ENCODE measurements at places on chromosomes 6 and 20. TPM values are rescaled to one million over a fixed set of nuclear protein-coding genes. Genes with fewer than 3 reads are reported as not detected.
A peak's percentile ranks its signal among the peaks of the same experiment; 100 is the strongest.

GRCh38 chr6:148611213-148611612, 135.6 kb upstream of the UST start:
- H3K36me3 ChIP-seq = no peaks in the 10 kb centered on the region
- H3K4me1 ChIP-seq = no peaks in the 10 kb centered on the region
- H3K27me3 ChIP-seq = no peaks in the 10 kb centered on the region

GRCh38 chr6:161455848-161456247, 182.0 kb upstream of the AGPAT4 start:
- no peak overlapping the region for H3K4me3 ChIP-seq
- no peaks in the 10 kb centered on the region for H3K27me3 ChIP-seq
- DNase-seq = no peak
- H3K4me1 ChIP-seq = peaks cover 15% of the 10 kb centered on the region

DNA sequence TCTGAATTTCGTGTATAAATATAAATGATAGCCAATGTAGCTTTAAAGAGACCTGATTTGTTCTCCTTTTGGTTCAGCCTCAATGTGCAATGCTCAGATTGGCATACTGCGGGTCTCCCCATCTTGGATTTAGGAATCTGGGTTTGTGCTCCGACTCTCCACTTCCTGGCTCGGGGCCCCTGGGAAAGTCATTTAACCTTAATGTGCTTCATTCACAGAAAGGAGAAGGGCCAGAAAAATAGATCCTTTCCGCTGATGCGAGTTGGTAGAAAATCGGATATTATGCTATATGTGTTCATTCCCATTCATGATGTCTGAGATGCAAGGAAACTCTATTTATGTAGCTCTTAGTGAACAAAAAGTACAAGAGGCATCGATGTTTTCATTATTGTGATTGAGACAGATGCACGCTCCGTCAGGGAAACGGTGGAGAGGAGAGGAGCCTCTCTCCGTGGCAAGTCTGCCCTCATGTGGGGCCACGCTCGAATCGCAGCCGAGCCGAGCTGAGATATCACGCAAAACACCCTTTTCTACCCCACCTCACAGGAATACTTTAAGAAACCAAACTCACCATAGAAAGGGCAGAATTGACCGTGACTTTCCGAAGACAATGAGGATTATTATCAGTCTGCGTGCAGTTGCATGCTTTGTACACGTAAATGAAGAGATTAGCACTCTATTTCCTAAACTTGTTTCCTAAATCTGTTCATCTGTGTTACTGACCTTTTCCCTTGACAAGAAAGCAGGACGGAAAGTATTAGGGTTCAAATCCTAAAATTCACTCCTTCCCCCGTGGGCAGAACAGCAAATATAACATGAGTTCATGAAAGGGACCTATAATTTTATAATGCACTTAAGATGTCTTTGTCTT, 136.6 kb downstream of the COL9A1 start:
- no peak overlapping the region for H3K27ac ChIP-seq
- H3K4me1 ChIP-seq = no peaks in the 10 kb centered on the region
- no peaks in the 10 kb centered on the region for H3K36me3 ChIP-seq
- DNase-seq = peak; percentile 61
- H3K4me3 ChIP-seq = no peak overlapping the region

DNA sequence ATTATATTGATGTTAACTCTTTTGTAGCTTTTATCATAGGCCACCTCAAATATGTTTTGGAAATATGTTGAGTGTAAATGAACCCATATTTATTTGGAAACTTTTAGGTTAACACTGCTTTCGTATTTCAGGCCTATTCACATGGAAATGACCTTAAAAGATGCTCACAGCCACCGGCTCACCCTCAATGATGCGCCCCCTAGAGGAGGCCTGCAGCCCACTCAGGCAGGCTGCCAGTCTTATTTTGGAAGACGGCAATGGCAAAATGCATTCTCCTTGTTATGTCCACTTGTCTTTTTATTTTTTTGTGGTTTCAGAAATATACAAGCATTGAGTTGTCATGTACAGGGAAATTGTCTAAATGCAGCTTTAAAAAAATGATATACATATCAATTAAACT, 869.7 kb downstream of the PHF3 start:
- H3K27me3 ChIP-seq = no peaks in the 10 kb centered on the region
- H3K36me3 ChIP-seq = no peaks in the 10 kb centered on the region
- H3K4me3 ChIP-seq = no peak overlapping the region
- DNase-seq = peak; percentile 29

DNA sequence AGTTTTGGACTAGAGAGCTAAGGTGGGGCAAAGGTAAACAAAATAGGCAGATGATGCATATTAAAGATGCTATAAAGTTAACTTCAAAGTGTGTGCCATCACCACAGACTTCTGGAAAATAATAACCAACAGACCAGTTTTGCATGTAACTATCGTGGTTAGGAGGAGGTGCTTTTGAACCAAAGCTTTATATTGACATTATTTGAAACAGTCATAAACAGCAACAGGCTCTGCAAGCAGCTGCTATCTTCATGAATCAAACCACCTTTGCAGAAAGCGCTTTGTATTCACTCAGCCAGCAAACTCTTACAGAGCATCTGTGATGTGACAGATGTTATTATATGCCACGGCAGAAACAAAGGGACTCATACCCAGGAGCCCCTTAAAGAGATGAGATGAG, 81.9 kb downstream of the CRYBG1 start:
- no peak overlapping the region for H3K27ac ChIP-seq
- H3K36me3 ChIP-seq = no peaks in the 10 kb centered on the region
- DNase-seq = no peak
- peaks cover 38% of the 10 kb centered on the region for H3K27me3 ChIP-seq
- no peaks in the 10 kb centered on the region for H3K4me1 ChIP-seq
- no peak overlapping the region for H3K4me3 ChIP-seq

DNA sequence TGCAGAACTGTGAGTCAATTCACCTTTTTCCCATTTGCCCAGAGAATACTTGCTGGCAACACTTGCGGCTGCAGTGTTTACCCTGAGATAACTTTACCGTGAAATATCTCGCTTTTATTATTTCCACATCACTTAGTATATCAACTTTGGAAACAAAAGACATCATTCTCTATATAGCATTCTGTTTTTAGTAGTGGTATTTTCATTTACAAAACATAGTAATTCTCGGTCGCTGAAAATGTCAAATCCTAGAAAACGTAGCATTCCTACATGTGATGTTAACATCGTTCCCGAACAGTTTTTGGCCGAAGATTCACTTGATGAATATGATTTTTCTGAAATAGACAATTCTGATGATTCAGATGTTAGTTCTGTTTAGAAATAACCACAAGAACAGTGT, 52.0 kb downstream of the NHLRC1 start:
- H3K4me3 ChIP-seq = no peak overlapping the region
- no peaks in the 10 kb centered on the region for H3K36me3 ChIP-seq
- no peak for DNase-seq
- no peak overlapping the region for H3K27ac ChIP-seq
- no peaks in the 10 kb centered on the region for H3K27me3 ChIP-seq
- peaks cover 5% of the 10 kb centered on the region for H3K4me1 ChIP-seq

- peaks cover 10% of the 10 kb centered on the region for H3K27me3 ChIP-seq
- no peak overlapping the region for H3K4me3 ChIP-seq
- no peaks in the 10 kb centered on the region for H3K4me1 ChIP-seq
- DNase-seq = no peak
- H3K36me3 ChIP-seq = no peaks in the 10 kb centered on the region
- H3K27ac ChIP-seq = no peak overlapping the region
Measured at GRCh38 chr20:64119681-64120341, 12.4 kb upstream of the NPBWR2 start.

DNA sequence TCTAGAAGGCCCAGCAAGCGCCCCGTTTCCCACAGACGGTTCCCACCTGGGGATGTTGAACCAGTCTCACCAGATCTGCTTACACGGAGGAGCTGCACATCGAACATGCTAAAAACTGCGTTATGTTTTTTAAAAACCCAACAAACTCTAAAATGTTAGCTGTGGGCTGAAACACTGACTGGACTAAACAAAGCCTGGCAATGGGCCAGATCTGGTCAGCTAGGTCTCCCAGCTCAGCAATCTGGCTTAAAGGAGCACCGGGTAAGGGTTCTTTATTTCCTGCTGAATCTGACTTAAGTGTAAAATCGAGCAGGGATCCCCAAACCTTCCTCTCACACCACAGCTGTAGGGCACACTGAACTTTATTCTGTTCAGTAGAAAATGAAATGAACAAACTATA, 156.9 kb downstream of the FOXC1 start:
- peaks cover 16% of the 10 kb centered on the region for H3K27me3 ChIP-seq
- H3K4me3 ChIP-seq = no peak overlapping the region
- H3K36me3 ChIP-seq = no peaks in the 10 kb centered on the region
- H3K4me1 ChIP-seq = peaks cover 13% of the 10 kb centered on the region

GRCh38 chr6:11211254-11211653, 21.2 kb downstream of the NEDD9 start:
- no peak overlapping the region for H3K4me3 ChIP-seq
- no peaks in the 10 kb centered on the region for H3K36me3 ChIP-seq
- H3K27me3 ChIP-seq = no peaks in the 10 kb centered on the region
- H3K4me1 ChIP-seq = peaks cover 53% of the 10 kb centered on the region
- peak; percentile 41 for DNase-seq
- H3K27ac ChIP-seq = peak overlapping the region; percentile 61

- DNase-seq = peak; percentile 34
- H3K36me3 ChIP-seq = no peaks in the 10 kb centered on the region
- no peaks in the 10 kb centered on the region for H3K27me3 ChIP-seq
- peaks cover 3% of the 10 kb centered on the region for H3K4me1 ChIP-seq
- no peak overlapping the region for H3K4me3 ChIP-seq
Measured at GRCh38 chr6:37585937-37586336, 86.2 kb upstream of the CCDC167 start.

DNA sequence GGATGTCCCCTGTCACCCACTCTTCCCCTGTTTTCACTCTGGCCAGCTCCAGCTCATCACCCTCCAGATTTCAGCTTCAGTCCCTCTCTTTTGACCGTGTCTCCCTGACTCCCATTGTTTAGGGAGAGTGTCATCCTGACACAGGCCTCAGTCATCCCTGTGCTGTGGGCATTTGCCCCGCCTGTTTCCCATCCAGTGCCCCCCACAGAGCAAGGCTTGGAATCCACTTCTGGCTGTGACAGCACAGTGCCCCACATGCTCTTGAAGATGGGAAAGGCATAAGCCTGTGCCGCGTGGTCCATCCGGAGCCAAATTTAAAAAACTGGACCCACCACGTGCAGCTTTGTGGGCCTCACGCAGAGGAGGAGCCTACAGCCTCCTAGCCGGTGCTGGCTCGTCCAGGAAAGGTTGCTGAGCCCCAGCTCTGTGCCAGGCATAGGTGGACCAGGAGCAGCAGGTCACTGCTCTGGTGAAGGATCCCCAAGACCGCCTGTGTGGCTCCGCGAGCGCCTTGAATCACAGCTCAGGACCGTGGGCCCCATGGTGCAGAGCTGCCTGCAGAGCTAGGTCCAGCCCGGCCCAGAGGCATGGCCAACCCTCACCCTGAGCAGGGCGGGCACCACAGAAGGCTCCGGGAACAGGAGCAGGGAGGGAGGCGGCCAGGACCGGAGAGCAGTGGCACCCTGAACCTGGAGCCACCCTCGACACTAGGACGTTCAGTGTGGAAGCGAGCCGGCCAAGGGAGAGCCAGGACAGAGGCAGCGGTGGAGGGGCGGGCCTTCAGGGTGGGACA, 172.8 kb downstream of the CDH4 start:
- no peak overlapping the region for H3K27ac ChIP-seq
- no peaks in the 10 kb centered on the region for H3K27me3 ChIP-seq
- no peaks in the 10 kb centered on the region for H3K4me1 ChIP-seq
- no peak for DNase-seq
- H3K4me3 ChIP-seq = no peak overlapping the region

GRCh38 chr6:167649476-167649875, 177.2 kb upstream of the AFDN start:
- no peak overlapping the region for H3K4me3 ChIP-seq
- no peaks in the 10 kb centered on the region for H3K27me3 ChIP-seq
- no peak for DNase-seq
- H3K36me3 ChIP-seq = no peaks in the 10 kb centered on the region

- H3K27me3 ChIP-seq = no peaks in the 10 kb centered on the region
- H3K4me3 ChIP-seq = no peak overlapping the region
- H3K4me1 ChIP-seq = peaks cover 12% of the 10 kb centered on the region
- no peak overlapping the region for H3K27ac ChIP-seq
- H3K36me3 ChIP-seq = peaks cover 6% of the 10 kb centered on the region
Measured at GRCh38 chr6:25435416-25435985, 156.3 kb downstream of the CARMIL1 start.

GRCh38 chr20:1331801-1332453, 3.0 kb upstream of the SDCBP2 start:
- no peak overlapping the region for H3K4me3 ChIP-seq
- H3K4me1 ChIP-seq = no peaks in the 10 kb centered on the region
- H3K27ac ChIP-seq = no peak overlapping the region
- H3K27me3 ChIP-seq = no peaks in the 10 kb centered on the region
- DNase-seq = no peak

GRCh38 chr6:164227952-164228522, 813.5 kb downstream of the QKI start:
- H3K36me3 ChIP-seq = no peaks in the 10 kb centered on the region
- no peak for DNase-seq
- H3K4me1 ChIP-seq = no peaks in the 10 kb centered on the region
- no peak overlapping the region for H3K4me3 ChIP-seq

DNA sequence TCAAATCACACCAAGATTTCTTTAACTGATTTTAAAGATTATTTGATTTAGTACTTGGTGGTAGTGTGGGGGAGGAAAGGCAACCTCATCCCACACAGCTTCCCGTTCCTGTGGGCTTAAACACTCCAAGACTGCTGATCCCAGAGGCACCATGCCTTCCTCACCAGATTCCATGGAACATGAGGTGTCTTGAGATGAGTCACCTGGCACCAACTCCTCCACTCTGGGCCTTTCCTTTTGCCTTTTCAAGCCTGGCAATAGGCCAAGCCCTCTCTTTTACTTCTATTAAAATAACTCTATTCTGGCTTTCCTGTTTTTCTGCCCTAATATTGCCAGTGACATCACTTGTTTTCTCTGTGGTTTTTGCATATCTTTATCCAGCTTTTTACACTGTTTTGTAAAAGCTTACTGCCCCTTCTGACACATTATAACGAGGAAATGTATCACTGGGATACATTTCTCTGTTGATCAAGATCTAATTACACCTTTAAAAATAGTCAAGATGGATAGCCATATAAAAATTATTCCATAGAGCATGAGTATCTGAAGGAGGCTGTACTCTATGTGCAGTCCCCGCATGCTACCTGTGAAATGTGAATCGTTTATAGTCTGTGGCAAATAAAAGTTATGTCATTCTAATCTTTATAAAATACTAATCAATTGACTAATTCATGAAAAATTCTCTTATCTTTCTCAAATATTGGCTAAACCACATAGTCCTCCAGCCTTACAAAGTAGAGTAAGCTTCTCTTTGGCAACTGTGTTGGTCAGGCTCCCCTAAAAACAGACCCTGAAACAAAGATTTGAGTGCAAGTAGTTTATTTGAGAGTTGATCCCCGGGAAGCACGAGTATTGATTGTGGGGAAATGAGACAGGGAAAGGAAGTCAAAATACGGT, 257.8 kb upstream of the KCNQ5 start:
- no peaks in the 10 kb centered on the region for H3K4me1 ChIP-seq
- no peak for DNase-seq
- no peaks in the 10 kb centered on the region for H3K36me3 ChIP-seq
- H3K27ac ChIP-seq = no peak overlapping the region
- no peak overlapping the region for H3K4me3 ChIP-seq

- no peaks in the 10 kb centered on the region for H3K27me3 ChIP-seq
- no peak overlapping the region for H3K27ac ChIP-seq
- no peaks in the 10 kb centered on the region for H3K36me3 ChIP-seq
Measured at GRCh38 chr20:16619953-16620352, 46.7 kb upstream of the KIF16B start.

The MLN gene
- not detected for total RNA-seq

The SIRPD gene
- total RNA-seq = not detected

The FOXA2 gene
- total RNA-seq = not detected

The SSTR4 gene
- not detected for total RNA-seq

The BANF2 gene
- not detected for total RNA-seq

The MCM8 gene
- 9.4 TPM for total RNA-seq

All from cardiac muscle cell (in vitro differentiated cells and primary cell).